Spinal cord (tissue), 10 donors: ENCODE measurements at places on chromosomes 1 and 21.

DNA sequence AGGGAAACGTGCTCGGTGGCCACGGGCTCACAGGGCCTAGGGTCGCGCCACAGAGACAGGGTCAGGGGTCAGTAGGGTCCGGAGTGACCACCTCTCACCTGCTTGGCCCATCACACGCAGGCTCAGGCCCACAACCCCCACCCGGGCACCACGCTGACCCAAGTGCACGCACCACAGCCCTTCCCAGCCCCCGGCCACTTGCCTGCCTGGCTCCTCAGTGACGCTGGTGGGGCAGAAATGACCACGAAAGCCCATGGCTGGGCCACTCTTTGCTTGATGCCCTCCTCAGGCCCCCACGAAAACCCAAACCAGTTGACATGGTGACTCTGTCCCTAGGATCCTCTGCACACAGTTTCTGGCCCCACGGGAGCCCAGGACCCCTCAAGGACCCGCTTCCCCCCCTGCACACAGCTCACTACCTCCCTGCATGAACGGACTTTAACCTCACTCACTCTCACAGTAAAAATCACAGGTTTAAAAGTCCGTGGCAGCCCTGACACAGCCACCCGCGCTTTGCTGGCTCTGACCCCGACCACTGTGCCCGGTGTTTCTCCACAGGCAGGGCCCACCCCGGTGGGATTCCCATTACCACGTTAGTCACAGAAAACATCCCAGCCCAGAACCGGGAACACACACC is 20.7 kb downstream of the NADK start:
- peaks cover 100% of the 10 kb centered on the region for H3K36me3 ChIP-seq
- no peak overlapping the region for H3K4me3 ChIP-seq
- no peak for DNase-seq
- no peaks in the 10 kb centered on the region for H3K4me1 ChIP-seq
- H3K27ac ChIP-seq = no peak overlapping the region
- no peaks in the 10 kb centered on the region for H3K27me3 ChIP-seq

GRCh38 chr1:186819126-186819525 is 9.6 kb upstream of the PLA2G4A start:
- no peak for DNase-seq
- no peaks in the 10 kb centered on the region for H3K27me3 ChIP-seq
- no peaks in the 10 kb centered on the region for H3K36me3 ChIP-seq
- H3K27ac ChIP-seq = no peak overlapping the region

GRCh38 chr1:82139751-82140468 is 339.2 kb downstream of the ADGRL2 start:
- no peak for DNase-seq
- H3K4me3 ChIP-seq = no peak overlapping the region
- H3K27me3 ChIP-seq = no peaks in the 10 kb centered on the region
- no peak overlapping the region for H3K27ac ChIP-seq
- H3K36me3 ChIP-seq = no peaks in the 10 kb centered on the region

DNA sequence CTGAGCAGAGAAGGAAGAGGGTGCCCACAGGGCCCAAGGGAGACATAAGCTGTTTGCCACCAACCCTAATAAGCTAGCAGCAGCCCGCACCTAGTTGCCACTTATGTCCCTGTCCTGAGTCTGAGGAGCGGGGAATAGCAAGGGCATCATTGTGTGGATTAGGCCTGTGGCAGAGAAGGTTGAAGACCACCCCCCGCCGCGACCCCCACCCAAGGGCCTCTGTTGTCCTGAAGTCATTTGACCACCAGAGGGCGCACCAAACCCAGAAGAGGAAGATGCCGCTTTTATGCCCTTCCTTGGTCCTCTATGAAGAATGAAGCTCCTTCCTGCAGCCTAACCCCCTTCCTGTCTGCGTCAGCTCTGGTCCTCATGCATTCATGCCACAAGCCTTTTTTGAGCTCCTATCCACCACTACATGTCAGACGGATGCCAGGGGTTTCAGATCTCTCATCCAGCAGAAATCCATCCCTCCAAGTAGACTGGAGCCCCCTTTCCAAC is 16.6 kb downstream of the RHBG start:
- DNase-seq = no peak
- H3K36me3 ChIP-seq = no peaks in the 10 kb centered on the region
- peaks cover 5% of the 10 kb centered on the region for H3K27me3 ChIP-seq

DNA sequence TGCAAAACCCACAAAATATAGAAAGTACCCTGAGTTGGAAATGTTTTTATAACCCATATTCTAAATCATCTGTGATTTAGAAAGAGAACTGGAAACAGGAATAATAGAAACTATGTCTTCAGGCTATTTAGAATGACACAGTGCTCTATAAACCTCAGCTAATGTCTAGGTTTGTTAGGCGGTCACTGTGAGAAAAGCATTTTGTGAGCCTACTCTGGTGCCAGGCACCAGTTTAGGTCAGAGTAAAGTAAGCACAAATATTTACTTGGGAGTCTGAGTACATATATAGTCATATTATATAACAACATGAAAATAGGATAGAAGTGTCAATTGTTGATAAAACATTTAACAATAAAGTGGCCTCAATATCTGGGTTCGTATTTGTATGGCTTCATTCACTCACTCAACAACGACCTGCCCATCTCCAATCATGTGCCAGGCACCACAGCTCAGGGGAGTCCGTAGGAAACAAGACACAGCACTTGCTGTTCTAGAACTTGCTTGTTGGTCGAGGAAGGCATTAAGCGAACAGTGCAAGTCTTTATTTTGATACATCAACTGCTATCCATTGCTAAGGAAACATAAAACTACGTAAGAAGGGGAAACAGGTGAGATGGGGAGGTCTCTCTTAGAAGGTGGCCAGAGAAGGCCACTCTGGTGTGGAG is 37.2 kb downstream of the GNB1 start:
- no peak overlapping the region for H3K4me3 ChIP-seq
- H3K4me1 ChIP-seq = peaks cover 36% of the 10 kb centered on the region
- DNase-seq = peak; percentile 29
- peak overlapping the region; percentile 47 for H3K27ac ChIP-seq
- H3K27me3 ChIP-seq = no peaks in the 10 kb centered on the region
- H3K36me3 ChIP-seq = peaks cover 3% of the 10 kb centered on the region

DNA sequence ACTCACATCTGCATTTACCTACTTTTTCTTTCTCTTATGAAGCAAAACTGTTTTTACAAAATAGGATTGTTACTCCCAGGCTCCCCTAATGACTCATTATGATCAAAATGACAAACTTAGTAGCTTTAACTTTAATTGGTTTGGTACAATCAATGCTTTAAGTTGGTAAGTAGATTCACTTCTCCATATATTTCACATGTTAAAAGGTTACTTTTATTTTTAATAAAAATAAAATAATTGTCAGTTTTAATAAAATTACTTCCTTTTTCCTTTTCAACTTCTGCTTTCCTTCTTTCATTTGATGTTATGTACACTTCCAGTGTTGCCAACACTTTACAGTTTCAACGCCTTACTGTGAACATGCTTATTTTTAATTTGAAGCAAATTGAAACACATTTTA is 477.6 kb downstream of the SETD4 start:
- H3K27me3 ChIP-seq = no peaks in the 10 kb centered on the region
- H3K27ac ChIP-seq = no peak overlapping the region
- no peak for DNase-seq
- no peak overlapping the region for H3K4me3 ChIP-seq
- no peaks in the 10 kb centered on the region for H3K36me3 ChIP-seq

- DNase-seq = no peak
- H3K27ac ChIP-seq = no peak overlapping the region
- H3K36me3 ChIP-seq = no peaks in the 10 kb centered on the region
- no peak overlapping the region for H3K4me3 ChIP-seq
Measured at GRCh38 chr1:246934765-246935164, 3.0 kb upstream of the AHCTF1 start.
